ENCODE measurements at places on chromosomes 12 and 14.

GRCh38 chr12:124296295-124296915 is 1.5 kb downstream of the RFLNA start:
- no peak for DNase-seq

DNA sequence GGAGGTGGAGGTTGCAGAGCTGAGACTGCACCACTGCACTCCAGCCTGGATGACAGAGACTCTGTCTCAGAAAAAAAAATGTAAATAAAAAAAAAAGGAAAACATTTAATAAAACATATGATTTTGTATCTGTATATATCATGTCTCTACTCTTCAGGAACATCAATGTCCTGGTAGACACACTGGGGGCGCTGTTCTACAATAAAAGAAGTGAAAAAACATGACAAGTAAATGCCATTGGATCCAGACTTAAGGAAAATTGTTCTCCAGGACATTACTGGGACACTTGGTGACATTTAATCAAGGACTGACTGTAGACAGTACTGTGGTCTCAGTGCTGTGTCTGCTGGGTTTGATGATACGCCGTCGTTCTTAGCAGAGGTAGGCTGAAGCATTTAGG is 15.5 kb upstream of the KLC1 start:
- DNase-seq, result no peak

DNA sequence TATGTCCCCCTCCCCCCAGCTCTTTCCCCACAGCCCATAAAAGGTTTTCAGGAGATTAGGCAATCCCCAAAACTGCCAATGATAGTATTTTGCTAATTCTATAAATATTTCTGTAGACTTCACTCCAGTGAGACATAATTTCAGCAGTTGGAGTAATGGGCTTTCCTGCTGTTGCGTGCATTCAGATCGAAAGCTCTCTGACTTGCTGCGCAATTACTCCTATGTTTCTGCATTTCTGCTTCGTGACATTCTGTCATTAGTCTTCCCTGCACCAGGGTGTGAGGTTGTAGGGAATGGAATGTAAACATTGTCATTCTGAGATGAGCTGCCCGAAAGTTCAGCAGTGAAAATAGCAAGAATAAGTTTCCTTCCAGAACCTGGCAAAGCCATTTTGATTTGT is 58.2 kb downstream of the SAMD4A start:
- peak; percentile 60 for DNase-seq

DNA sequence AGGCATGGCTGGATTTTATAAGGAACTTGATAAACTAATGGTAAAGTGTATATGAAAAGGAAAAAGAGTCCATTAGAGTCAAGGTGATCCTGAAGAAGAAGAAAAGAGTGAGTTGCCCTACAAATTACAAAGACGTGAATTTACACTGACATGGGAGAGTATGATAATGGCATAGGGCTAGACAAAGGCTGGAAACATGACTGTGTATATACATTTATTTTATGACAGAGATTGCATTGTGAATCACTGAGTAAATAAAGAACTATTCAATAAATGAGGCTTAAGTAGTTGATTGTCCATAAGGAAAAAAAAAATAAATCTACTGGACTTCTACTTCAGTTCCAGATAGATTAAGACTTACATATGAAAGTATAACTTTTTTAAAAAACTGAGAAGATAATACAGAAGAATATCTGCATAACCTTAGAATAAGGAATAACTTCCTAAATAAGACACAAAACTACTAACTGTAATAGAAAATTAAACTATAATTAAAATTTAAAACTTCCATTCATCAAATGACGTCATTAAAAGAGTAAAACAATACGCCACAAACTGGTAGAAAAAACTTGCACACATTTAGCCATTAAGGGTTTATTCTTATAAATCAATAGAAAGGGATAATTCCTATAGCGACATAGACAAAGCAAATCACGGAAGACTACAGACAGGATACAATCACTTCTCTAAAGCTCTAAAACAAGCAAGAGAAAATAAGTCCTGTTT is 278.5 kb downstream of the NOVA1 start:
- no peak for DNase-seq

- peak; percentile 71 for DNase-seq
These were observed 559 bp upstream of the CKAP4 start for GRCh38 chr12:106248312-106248845.

All from brain microvascular endothelial cell (primary cell).